ENCODE measurements at places on chromosomes 3 and 15. TPM values are rescaled to one million over a fixed set of nuclear protein-coding genes. Genes with fewer than 3 reads are reported as not detected.

- H3K4me1 ChIP-seq, result peaks cover 5% of the 10 kb centered on the region
- H3K27me3 ChIP-seq, result no peaks in the 10 kb centered on the region
Observed at GRCh38 chr15:77396692-77397091, 23.2 kb downstream of the PEAK1 start.

DNA sequence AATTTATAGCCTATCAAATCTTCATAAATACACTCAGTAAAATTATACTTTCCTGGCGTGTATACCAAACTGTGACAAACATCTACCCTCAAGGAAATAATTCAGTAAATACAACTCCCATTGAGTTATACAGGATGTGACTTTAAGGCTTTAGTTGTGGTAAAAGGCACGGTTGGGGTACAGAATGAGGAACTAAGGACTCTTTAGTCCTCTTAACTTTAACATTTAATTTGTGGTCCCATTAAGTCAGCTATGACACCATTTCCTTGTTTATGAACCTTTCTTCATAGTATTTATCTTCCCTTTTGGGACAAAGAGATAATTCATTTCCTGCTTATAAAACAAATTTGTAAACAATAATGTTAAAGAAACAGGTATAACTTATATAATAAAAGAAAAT, 30.2 kb downstream of the IFT80 start:
- no peak for DNase-seq
- H3K36me3 ChIP-seq, result peaks cover 11% of the 10 kb centered on the region
- H3K4me1 ChIP-seq, result peaks cover 5% of the 10 kb centered on the region
- H3K27ac ChIP-seq, result no peak overlapping the region

DNA sequence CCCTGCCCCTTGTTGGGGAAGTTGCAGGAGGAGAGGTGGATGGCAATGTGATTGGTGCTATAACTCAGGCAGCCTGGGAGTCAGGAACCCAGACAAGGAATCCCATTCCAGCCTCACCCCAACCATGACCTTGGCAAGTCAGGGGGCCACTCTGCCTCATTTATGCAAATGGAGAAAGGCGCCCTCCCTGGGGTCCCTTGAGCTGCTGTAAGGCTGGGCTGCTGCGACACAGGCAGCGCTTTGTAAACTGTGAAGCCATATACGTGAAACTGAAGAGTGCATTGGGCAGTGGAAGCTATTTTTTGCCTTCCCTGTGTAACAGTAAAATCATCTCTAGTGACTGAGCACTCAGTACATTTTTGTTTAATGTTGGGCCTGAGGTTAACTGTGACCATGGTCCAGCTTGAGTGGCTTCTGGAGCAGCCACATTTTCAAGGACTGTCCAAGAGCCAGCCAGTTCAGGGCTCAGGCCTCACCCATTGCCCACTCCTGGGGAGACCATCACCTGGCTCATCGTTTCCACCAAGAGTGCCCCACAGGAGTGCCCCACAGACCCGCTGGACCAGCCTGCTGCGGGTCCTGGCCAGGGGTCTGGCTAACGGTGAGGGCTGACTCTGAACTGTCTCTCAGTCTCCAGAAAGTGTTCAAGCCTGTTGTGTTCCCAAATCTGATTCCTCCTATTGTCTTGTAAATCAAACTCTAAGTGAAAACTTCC, 27.9 kb downstream of the KIF7 start:
- H3K4me1 ChIP-seq, result no peaks in the 10 kb centered on the region
- no peak overlapping the region for H3K27ac ChIP-seq
- peaks cover 45% of the 10 kb centered on the region for H3K36me3 ChIP-seq
- DNase-seq, result no peak
- no peaks in the 10 kb centered on the region for H3K27me3 ChIP-seq
- no peak overlapping the region for H3K4me3 ChIP-seq

DNA sequence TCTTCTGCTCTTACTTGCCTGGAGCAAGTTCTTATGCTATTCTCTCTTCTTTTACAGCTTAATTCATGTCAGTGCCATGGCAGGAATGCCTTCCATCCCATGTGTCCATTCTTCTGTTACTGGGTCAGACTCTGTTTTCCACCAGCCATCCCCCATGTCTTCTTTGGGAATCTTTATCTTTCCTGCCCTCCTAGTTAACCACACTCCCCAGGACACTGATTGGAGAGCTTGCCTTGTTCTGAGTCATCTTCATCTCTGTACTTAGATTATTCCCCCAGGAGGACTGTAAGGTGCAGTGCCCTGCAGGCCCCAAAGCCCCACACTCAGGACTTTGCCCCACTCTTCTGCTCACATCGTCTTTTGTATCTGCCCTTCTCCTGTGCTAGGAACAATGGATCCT, 3.6 kb downstream of the ABHD17C start:
- H3K36me3 ChIP-seq, result no peaks in the 10 kb centered on the region
- DNase-seq, result no peak

The THSD4 gene
- total RNA-seq, result not detected

The UBA3 gene
- total RNA-seq, result 117 TPM

GRCh38 chr3:188345223-188345622, 191.3 kb downstream of the LPP start:
- no peak overlapping the region for H3K4me3 ChIP-seq
- peaks cover 12% of the 10 kb centered on the region for H3K27me3 ChIP-seq
- H3K36me3 ChIP-seq, result peaks cover 13% of the 10 kb centered on the region
- no peak for DNase-seq

The GHRL gene
- total RNA-seq, result 2.4 TPM

GRCh38 chr3:103319912-103320311, 885.1 kb downstream of the ZPLD1 start:
- no peaks in the 10 kb centered on the region for H3K4me1 ChIP-seq
- H3K4me3 ChIP-seq, result no peak overlapping the region

- no peaks in the 10 kb centered on the region for H3K27me3 ChIP-seq
- no peak for DNase-seq
- H3K4me1 ChIP-seq, result no peaks in the 10 kb centered on the region
- no peak overlapping the region for H3K4me3 ChIP-seq
Observed at GRCh38 chr3:153192327-153192726, 30.3 kb downstream of the RAP2B start.

DNA sequence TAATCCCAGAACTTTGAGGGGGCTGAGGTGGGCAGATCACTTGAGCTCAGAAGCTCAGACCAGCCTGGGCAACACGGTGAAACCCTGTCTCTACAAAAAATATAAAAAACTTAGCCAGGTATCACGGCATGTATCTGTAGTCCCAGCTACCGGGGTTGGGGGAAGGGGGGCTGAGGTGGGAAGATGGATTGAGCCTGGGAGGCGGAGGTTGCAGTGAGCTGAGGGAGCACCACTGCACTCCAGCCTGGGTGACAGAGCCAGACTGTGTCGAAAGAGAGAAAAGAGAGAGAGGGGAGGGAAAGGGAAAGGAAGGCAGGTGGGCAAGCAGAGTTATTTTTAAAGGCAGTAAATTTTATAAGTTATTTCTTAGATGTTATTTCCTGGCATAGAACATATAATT, 368.1 kb downstream of the ULK4 start:
- H3K4me1 ChIP-seq, result no peaks in the 10 kb centered on the region
- H3K36me3 ChIP-seq, result no peaks in the 10 kb centered on the region
- no peak for DNase-seq
- H3K4me3 ChIP-seq, result no peak overlapping the region

Measured in activated T-helper 1 cell treated with anti-CD3 and anti-CD28 coated beads, Interleukin-12 subunit alpha, Interleukin-12 subunit beta, Interleukin-2, Interleukin-4 antibody, amounts not matched to agents 30 ng/mL and 10 ng/mL and 1 ng/mL, durations not matched to agents 14 hours and 24 hours and 36 hours (primary cell).